ENCODE measurements at places on chromosomes 1 and 21.
A peak's percentile ranks its signal among the peaks of the same experiment; 100 is the strongest.

DNA sequence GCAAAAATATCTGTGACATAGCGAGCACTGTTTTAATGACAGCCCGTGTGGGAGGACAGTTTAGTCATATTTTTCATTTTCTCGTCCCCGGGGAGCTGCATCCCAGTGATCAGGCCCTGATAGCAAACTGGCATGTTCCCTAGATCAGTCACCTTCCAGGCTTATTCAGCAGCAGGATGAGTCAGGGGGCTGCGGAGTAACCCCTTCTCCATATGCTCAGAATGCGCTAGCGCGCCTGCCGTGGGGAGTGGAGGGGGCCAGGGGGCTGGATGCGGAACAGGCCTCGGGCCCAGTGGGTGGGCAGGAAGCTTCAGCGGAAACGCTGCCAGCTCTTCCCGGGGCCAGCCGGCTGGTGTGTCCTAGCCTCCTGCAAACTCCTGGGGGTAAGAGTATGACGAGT, 94.0 kb downstream of the KCND3 start:
- DNase-seq = no peak

DNA sequence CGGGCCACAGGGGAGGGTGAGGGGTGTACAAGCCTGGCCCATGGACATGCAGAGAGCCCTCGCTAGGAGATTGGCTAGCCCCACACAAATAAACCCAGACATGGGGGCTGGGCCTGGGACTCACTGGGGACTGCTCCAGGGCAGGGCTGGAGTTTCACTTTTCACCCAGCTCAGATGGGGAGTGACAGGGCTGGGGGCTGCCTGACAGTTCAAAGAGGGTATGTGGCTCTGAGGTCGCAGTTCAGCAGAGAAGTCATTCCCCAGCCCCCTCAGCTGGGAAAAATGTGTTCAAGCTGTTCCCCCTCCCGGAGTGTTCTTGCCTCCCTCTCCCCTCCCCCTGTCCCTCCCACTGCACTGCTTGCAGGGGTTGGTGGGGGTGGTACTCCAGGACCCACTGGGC, 277.1 kb downstream of the TRABD2B start:
- no peak for DNase-seq

- DNase-seq = no peak
Observed at GRCh38 chr1:47574451-47575165, 136.8 kb downstream of the FOXD2 start.

- no peak for DNase-seq
Observed at GRCh38 chr1:184158896-184159681, 107.6 kb downstream of the TSEN15 start.

GRCh38 chr1:234862360-234862943, 252.5 kb upstream of the IRF2BP2 start:
- DNase-seq = no peak

- no peak for DNase-seq
Observed at GRCh38 chr1:201750934-201751333, 78.0 kb upstream of the IPO9 start.

GRCh38 chr1:201648066-201648906, 109.4 kb downstream of the NAV1 start:
- DNase-seq = no peak

- DNase-seq = peak; percentile 31
Observed at GRCh38 chr1:180151508-180151907, 3.2 kb upstream of the QSOX1 start.

DNA sequence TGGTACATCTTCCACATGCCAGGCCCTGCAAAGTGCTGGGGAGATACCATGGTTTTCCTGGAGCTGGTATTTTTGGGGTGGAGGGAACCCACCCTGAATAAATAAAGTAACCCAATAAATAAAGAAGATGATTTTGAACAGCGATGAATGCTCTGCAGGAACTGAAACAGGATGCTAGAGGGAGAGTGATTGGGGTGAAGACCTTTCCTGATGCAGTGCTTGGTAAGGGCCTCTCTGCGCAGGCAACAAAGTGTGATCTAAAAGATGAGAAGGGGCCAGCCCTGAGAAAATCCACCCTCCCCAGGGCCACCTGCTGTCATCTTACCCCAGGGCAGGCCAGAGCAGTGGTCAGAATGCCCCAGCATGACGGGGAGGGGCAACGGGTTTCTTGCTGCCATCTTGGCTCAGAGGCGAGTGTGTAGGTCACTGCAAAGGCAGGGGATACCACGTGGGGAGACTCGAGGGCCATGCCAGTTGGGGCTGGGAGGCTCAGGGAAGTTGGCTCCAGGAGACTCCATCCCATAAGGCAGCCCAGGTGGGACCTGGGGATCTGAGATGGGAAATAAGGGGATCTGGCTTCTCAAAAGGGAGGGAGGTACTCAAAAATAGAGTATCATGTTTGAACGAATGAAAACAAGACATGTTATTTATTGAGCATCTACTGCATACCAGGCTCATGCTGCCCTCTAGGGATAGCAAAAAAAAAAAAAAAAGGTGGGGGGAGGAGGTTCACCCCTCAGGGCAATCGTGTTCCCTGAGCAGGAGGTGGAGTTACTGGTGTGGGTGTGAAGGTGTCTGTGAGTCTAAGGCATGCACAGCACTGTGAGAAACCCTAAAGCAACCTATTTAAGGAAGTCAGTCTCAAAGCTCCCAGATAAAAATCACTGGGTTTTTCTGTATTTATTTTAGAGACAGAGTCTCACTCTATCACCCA, 2.8 kb downstream of the SRARP start:
- DNase-seq = no peak

DNA sequence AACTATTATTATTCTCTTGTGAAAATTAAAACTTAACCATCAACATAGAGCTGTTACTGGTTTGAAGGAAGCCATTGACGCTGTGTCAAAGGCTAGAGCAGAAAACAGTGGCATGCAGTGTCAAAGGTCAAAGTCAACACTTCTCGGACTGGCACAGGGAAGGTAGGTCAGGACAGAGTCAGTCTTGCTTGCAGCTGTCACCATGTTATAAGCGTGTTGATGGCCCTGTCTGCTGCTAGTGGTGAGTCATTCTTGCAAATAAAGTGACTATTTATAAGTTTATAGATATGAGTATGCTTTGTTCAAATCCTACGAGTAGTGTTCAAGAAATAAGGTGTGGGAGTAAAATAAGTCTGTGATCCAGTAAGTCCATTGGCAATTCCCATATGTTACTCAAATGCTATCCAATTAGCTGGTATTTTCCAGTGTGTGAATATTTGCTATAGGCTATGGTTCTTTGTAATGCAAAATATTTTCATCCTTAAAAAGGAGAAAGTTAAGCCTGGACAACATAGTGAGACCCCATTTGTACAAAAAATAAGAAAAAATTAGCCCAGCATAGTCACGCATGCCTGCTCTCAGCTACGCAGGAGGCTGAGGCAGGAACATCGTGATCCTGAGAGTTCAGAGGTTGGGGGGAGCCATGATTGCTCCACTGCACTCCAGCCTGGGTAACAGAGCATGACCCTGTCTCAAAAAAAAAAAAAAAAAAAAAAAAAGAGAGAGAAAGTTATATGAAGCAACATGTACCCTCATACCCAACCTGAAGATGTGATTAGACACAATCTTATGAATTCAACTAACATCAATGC, 26.3 kb upstream of the TINAGL1 start:
- no peak for DNase-seq

GRCh38 chr1:82722608-82723007, 921.9 kb downstream of the ADGRL2 start:
- no peak for DNase-seq

- no peak for DNase-seq
Observed at GRCh38 chr21:42314616-42315295, 453 bp downstream of the TFF3 start.

GRCh38 chr1:158035976-158036583, 42.6 kb downstream of the KIRREL1 start:
- DNase-seq = peak; percentile 38

DNA sequence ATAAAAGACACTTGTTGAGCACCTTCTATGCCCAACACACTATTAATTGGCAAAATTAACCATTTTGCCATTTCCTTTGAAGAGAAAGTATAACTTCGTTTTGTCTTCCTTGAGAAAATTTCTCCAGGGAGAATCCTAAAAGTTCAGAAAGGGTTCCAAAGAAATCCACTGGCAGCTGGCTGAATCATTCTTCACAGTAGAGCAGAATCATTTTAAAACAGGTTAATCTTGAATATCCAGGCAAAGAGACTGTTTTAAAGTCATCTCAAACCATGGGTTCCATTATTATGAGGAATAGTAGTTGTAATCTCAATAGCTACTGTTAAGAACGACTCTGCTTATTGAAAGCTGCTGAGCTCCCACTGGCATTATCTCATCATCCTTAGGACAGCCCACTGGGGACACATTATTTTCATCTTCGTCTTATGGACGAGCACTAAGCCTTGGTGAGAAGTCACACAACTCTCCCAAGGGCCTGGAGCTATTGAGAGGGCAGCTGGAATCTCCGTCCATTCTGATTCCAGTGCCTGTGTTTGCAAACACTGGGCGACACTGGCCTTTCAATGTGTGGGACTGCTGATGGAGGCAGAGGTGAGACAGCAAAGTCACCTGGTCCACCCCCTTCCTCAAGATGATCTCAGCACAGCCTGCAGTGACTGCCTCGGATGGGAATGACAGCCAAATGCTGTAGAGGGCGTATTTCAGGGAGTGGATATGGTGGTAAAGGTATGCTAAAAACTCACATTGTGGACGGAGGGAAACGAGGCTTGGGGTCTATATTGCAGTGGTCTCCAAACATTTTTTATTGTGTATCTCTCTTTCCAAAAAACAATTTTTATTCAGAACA, 15.3 kb upstream of the PGBD5 start:
- DNase-seq = no peak

GRCh38 chr1:87575528-87575927, 246.8 kb downstream of the LMO4 start:
- no peak for DNase-seq

Data from SW 1271 (cell line).